Activated CD4-positive, alpha-beta T cell treated with anti-CD3 and anti-CD28 coated beads, Interleukin-2, amount 50 U/mL, for 16 hours (primary cell): ENCODE measurements at places on chromosomes 1 and 21.

- DNase-seq: no peak
Measured at GRCh38 chr1:86616433-86616832, 69.6 kb downstream of the CLCA4 start.

DNA sequence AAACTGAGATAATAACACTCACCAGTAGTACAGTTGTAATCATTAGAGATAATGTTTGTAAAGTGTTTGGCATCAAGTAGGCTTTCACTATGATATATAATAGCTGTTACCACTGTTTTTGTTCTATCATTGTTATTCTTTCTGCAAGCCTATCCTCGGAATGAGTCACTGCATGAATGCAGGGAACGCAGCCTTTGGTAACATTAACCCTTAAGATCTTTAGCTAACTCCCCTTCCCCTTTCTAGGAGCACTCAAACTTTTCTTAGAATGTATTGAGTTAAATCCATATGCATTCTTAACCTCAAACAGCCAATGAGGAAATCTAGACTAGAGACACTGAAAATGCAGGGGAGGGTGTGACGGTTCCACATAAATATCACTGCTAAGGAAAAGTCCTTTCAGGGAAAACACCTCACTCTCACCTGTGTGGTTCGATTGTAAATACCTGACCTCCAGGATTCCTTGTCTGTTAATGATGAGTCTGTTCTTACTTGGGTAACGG is 467.3 kb downstream of the SETD4 start:
- no peak for DNase-seq

DNA sequence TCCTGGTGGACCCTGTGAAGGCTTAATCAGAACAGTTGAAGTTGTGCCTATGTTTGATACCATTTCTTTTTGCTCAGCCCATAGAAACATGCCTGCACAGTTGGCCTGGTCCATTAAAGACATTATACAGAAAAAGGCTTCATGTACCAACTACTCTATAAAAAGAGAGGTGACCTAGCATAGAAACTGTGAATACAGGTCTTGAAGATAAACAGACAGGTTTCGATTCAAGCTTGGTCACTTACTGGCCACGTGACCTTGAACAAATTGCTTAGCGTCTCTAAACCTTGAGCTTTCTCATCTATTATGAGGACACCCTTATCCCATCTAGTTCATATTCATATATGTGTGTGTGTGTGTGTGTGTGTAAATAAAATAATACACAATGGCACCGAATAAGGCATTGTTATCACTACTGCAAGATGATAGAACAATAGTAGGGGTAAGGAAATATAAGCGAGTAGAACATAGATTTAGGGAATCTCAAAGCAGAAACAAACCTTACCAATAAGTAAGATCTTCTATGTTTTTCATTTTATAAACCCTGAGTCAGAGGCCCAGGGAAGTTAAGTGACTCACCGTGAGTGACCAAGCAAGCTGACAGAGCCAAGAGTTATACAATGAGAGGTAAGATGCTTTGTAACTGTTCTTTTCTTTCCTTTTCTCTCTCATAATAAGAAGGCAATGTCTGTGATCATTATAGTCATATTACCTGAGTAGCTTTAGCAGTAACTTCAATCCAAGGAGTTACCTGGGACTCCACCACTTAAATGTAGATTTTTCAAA is 476.8 kb upstream of the DEPDC1 start:
- DNase-seq: no peak

GRCh38 chr21:17388226-17388625 is 124.6 kb upstream of the CXADR start:
- no peak for DNase-seq
